ENCODE measurements at places on chromosomes 4 and X. TPM values are rescaled to one million over a fixed set of nuclear protein-coding genes. Genes with fewer than 3 reads are reported as not detected.
A peak's percentile ranks its signal among the peaks of the same experiment; 100 is the strongest.

NEIL3 gene
- 4.2 TPM for polyA plus RNA-seq

PNMA3 gene
- 32.5 TPM for polyA plus RNA-seq

TMEM31 gene
- polyA plus RNA-seq: 1.6 TPM

UGT2A1 gene
- polyA plus RNA-seq: 19.4 TPM

CXCL1 gene
- 0.67 TPM for polyA plus RNA-seq

GATA1 gene
- polyA plus RNA-seq: 0.44 TPM

ARR3 gene
- polyA plus RNA-seq: 1.4 TPM

DDX53 gene
- polyA plus RNA-seq: not detected

RIPPLY1 gene
- polyA plus RNA-seq: 2.8 TPM

PRKG2 gene
- polyA plus RNA-seq: 1.7 TPM

HERC3 gene
- 13.6 TPM for polyA plus RNA-seq

IGSF1 gene
- polyA plus RNA-seq: 26.6 TPM

RHOXF1 gene
- polyA plus RNA-seq: 3.5 TPM

HMGB3 gene
- polyA plus RNA-seq: 124 TPM

BEX5 gene
- polyA plus RNA-seq: 10.0 TPM

ENPP6 gene
- 9.4 TPM for polyA plus RNA-seq

DNA sequence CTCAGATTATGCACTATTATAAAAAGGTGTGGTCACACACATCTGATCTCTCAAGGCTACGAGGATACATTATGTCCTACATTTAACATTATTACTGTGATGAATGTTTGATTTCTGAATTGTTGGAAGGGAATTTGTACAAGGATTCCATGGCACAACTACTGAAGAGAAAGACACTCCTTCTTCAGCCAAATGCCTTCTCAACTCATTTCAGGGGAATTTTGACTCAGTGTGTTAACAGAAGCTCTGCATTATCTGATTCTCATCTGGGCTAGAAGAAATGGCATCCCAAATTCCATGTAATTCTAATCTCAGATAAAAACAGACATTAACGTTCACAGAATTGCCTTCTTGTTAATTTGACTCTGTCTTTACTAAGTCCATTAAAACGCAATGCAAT lies 477.7 kb downstream of the PDGFC start:
- DNase-seq: no peak

DNA sequence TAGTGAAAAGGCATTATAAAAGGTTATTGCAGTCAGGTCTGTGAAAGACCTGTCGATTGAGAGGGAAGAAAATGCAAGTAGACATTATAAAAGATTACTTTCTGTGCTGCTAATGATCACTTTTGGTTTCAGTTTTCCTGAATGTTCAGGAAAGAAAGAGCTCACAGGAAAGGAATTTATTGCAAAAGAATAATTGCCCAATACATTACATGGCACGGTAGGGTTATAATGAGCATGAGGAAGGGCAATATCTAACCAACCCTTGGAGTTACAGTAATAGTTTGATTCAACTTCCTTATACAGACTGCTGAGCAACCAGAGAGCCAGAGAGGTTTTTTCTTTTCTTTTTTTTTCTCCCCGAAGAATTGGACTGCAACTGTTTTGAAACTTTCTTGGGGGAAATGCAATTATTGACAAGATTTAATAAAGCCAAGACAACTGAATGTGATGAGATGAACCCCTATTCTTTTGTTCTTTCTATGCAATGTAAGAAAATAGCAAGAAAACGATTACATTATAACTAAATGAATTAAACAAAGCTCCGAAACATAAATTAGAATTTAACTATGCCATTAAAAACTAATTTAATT lies 247.0 kb downstream of the C4orf33 start:
- no peak for DNase-seq

GRCh38 chr4:1460967-1461868 lies 55.0 kb upstream of the NKX1-1 start:
- no peak for DNase-seq

DNA sequence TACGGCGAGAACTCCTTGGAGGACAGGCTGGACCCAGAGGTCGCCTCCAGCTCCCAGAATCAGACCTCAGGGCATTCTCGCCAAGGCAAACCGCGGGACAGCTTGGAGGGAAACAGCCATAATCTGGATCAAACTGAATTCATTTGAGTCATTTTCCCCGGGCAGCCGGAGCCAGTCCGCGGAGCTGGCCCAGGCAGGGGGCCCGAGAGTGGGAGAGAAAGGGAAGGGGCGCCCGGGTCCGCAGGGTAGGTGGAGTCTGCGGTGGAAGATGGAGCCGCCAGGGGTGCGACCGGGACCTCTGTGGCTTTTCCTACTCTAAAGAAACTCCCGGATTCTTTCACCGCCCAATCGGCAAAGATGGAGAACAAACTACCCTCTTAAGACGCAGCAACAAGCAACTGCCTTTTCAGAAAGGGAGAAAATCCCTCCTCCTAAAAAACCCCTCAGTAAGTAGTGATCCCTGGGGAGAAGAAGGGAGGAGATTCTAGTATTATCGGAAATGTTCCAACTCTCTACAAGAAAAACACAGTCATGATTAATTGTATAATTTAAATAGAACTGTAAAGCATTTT lies 5.2 kb downstream of the NKX3-2 start:
- no peak for DNase-seq

- DNase-seq: peak; percentile 2
These were observed 36.7 kb upstream of the CXXC4 start for GRCh38 chr4:104531390-104531789.

GRCh38 chr4:169179609-169180521 lies 90.9 kb downstream of the SH3RF1 start:
- no peak for DNase-seq

- DNase-seq: no peak
These were observed 426.4 kb downstream of the INPP4B start for GRCh38 chr4:142419712-142420111.

DNA sequence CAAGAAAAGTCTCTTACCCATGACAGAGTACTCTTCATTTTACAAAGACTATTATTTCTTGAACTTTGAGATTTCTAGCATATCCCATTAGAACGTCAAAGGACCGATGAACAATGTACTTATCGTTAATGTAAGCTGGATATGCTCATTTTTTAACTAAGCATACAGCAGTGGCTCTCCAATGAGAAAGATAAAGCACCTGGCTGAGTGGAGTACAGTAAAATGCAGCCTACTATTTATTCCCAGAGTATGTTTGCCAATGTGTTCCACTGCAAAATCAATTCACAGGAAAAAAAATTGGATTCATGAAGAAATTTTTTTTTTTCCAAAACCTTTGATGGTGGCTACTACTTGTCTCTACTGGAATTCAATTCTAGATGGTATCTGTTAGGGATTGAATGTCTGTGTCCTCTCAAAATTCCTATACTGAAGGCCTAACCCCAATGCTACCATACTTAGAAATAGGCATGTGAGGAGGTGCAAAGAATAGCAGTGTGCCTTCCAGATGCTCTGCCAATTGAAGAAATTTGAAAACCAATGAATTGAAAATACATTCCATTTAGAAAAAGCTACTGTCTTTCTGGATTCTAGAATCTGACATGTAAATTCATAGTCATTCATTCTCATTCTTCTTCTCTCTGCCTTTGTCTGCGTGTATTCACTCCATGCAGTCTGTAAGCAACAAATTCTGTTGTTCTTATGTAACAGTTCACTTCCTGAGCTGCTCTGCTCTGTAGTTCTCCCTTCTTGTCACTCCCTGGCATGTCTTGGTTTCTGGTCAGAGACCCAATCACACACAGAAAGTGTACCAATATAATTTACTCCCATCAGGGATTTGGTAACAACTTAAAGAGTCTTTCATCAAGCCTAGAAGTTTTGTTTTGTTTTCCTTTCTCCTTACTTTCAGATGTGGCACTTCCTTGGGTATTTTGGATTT lies 61.4 kb downstream of the PAPSS1 start:
- no peak for DNase-seq

DNA sequence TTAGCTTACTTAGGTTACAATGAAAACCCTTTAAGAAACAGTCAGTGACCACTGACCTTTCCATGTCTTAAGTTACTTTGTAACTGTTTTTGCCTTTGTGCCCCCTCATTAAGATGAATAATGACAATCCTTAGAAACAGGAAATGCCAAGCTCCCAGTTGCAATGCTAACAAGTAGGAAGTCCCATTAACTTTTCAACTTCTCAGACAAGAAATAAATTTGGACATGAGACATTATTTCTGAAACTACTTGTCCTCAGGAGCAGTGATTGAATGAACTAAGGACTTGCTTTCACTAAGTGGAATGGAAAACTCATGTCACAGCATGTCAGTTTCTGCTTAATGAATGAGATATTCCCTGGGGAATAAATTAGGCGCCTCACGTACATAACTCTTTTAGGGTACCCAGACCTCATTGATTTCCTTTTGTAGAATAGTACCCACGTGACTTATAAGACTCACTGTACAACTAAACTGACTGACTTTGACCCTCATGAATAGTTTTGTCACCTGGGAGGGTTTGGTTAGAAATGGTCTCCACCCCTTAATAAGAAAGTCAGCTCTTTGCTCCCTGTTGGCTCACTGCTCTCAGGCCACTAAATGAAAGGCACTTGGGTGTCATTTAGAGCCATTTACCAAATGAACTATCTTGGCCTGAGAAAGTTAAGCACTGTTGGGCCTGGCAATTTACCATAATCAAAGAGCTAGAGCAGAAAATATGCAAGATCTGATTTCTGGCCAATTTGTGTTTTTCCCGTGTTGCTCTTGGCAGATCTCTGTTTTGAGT lies 383.9 kb downstream of the RPA4 start:
- DNase-seq: peak; percentile 57

- no peak for DNase-seq
These were observed 211.6 kb downstream of the ADAM29 start for GRCh38 chr4:175129797-175130196.

- no peak for DNase-seq
These were observed 543.4 kb upstream of the DIPK2B start for GRCh38 chrX:45743906-45744625.

DNA sequence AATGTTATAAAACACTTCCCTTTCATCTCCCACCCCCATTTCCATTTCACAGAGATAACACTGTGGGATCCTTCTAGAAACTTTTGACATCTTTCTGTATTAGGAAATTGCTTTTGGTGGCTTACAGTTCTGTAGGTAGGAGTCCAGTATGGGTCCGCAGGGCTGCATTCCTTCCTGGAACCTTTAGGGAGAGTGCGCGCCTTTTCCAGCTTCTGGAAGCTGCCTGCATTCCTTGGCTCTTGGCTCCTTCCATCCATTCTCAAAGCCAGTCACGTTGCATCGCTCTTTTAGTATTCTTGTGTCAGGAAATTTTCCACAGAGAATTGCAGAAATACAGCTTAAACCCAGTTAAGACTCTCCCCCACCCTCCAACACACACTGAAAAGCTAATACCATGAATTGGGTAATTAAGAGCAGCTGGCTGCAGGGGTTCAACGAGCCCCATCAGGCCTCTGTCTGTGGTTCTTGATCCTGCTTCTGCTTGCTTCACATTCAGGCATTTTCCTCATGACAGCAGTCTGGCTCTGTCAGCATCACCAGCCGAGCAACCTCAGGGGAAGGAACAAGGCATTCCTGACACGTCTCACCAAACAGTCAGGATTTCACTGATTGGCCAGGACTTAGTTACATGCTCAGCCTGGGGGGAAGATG lies 48.8 kb downstream of the SEPTIN11 start:
- DNase-seq: no peak

- DNase-seq: peak; percentile 30
These were observed 905 bp downstream of the NSUN7 start for GRCh38 chr4:40750461-40751258.

GRCh38 chr4:176841711-176842112 lies 49.0 kb upstream of the VEGFC start:
- no peak for DNase-seq

- no peak for DNase-seq
These were observed 16.8 kb downstream of the SULT1B1 start for GRCh38 chr4:69743476-69744156.

DNA sequence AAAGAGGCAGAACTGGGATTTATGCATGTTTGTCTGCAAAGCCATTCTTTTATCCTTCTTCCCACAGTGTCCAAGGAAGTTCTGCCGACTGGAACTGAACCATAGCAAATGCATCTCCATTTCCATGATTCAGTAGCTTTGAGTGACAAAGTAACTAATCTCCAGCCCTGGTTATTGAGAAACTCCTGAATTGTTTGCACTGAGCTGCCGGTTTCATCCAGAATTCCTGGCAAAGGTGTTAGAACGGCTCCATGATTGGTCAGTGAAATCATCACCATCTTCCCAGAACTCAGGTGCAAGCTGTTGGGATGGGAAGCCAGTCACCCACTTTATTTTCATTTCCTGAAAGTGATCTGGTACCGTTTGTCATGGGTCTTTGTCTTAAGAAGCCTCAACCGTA lies 47.0 kb upstream of the SLC34A2 start:
- peak; percentile 37 for DNase-seq

DNA sequence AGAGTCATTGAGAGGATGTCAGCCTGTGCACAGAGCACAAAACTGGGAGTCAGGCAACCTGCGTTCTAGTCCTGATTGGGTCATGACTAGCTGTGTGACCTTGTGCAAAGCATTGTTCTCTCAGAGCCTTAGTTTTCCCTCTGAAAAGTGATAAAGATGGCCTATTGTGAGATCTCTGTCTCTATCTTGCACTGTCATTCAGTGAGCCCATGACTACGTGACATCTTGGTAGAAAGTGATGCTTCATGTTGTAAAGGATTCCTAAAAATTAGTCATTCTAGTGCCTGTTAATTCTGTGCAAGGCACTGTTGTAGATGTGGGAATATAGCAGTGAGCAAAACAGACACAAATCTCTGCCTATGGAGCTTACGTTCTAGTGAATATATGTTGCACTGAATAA lies 2.5 kb downstream of the PGRMC1 start:
- DNase-seq: no peak

- no peak for DNase-seq
These were observed 184.8 kb downstream of the UNC5C start for GRCh38 chr4:95363966-95364365.

DNA sequence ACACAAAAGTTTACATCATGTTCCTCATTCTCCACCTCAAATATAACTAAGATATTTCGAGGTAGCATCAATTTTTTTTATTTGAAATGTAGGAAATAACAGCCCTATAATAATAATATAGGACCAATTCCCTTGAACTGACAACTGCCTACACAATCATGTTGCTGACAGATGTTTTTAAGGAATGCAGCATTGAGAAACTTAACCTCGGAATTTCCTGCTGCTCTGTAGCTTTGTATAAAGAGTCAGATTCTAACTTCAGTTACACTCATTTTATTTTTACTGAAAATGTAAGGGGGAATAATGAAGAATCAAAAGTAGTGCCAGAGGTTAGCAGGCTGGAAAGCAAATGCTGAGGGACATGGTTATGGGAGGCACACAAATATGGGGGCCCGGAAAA lies 235.8 kb downstream of the RBMX2 start:
- no peak for DNase-seq

GRCh38 chr4:164948975-164949374 lies 28.5 kb downstream of the TRIM61 start:
- DNase-seq: no peak

GRCh38 chr4:8580321-8581093 lies at the start of gene GPR78:
TSS of gene GPR78 (plus strand) at chr4:8580392. CDS start at chr4:8580983, 591 bp downstream.
- DNase-seq: peak; percentile 87

Measured in renal pelvis (tissue), 12 donors.